ENCODE measurements at places on chromosomes 11 and 22. TPM values are rescaled to one million over a fixed set of nuclear protein-coding genes. Genes with fewer than 3 reads are reported as not detected.

The OR51B2 gene
- total RNA-seq = not detected

The RIMBP3B gene
- total RNA-seq = 0.30 TPM

The SAA4 gene
- not detected for total RNA-seq

The SNX32 gene
- total RNA-seq = 0.08 TPM

The SHISAL1 gene
- total RNA-seq = 3.5 TPM

The KCNK7 gene
- total RNA-seq = 0.93 TPM

The MS4A4A gene
- total RNA-seq = not detected

The DBX1 gene
- total RNA-seq = not detected

The OR6A2 gene
- not detected for total RNA-seq

The FADS1 gene
- 247 TPM for total RNA-seq

The JHY gene
- total RNA-seq = 2.8 TPM

The SPTBN2 gene
- total RNA-seq = 15.1 TPM

The CREB3L1 gene
- total RNA-seq = 3.7 TPM

The TTLL1 gene
- total RNA-seq = 3.3 TPM

The SDHD gene
- total RNA-seq = 66.1 TPM

The MYOD1 gene
- 0.06 TPM for total RNA-seq

The OSM gene
- not detected for total RNA-seq

The KCNJ4 gene
- 0.38 TPM for total RNA-seq

The UBQLNL gene
- not detected for total RNA-seq

The ZNF280B gene
- 1.2 TPM for total RNA-seq

The MB gene
- 6.8 TPM for total RNA-seq

The BMAL1 gene
- total RNA-seq = 5.3 TPM

The GRM5 gene
- total RNA-seq = not detected

The TBC1D22A gene
- 8.8 TPM for total RNA-seq

The SLC5A1 gene
- 0.03 TPM for total RNA-seq

The SCT gene
- total RNA-seq = not detected

The DCDC1 gene
- total RNA-seq = 0.40 TPM

The LYVE1 gene
- total RNA-seq = 1.2 TPM

The OR5J2 gene
- not detected for total RNA-seq

The PRR33 gene
- not detected for total RNA-seq

The C11orf52 gene
- total RNA-seq = 0.09 TPM

The APOL3 gene
- total RNA-seq = not detected

The INTS4 gene
- total RNA-seq = 20.5 TPM

The CSTF3 gene
- total RNA-seq = 27.1 TPM

The SF3B2 gene
- total RNA-seq = 174 TPM

The MAP6 gene
- total RNA-seq = 1.1 TPM

The LIF gene
- total RNA-seq = 31.6 TPM

The MYO7A gene
- 1.3 TPM for total RNA-seq

The ZNHIT2 gene
- 20.4 TPM for total RNA-seq

The C22orf31 gene
- total RNA-seq = not detected

The TNNT3 gene
- 0.15 TPM for total RNA-seq
